ENCODE measurements at places on chromosomes 2 and 18.
A peak's percentile ranks its signal among the peaks of the same experiment; 100 is the strongest.

GRCh38 chr2:14720319-14720718 is 87.8 kb downstream of the LRATD1 start:
- DNase-seq: no peak

DNA sequence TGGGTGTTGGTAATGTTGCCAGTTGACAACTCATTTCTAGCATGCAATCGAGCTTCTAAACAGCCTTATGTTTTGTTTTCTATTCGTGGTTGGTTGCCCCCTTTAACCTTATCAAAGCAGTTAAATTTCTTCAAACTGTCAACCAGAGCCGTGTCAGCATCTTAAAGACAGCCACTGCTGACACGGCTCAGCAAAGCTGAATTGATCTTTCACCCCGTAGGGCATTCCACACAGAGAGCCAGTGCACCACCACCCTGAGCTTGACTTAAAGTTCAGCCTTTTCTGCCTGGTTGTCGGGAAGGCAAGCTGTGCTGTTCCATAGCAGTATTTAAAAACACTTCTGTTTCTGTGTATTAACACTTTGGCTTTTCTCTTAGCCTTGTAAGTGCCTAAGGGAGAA is 355.0 kb upstream of the CHST9 start:
- DNase-seq: no peak

- no peak for DNase-seq
Observed at GRCh38 chr18:59488899-59489298, 129.8 kb upstream of the LMAN1 start.

- DNase-seq: no peak
Observed at GRCh38 chr2:28681606-28682005, 70.0 kb upstream of the PPP1CB start.

- no peak for DNase-seq
Observed at GRCh38 chr18:31998880-31999412, 19.7 kb upstream of the RNF125 start.

GRCh38 chr2:149538138-149538833 is 49.3 kb downstream of the MMADHC start:
- no peak for DNase-seq

- peak; percentile 9 for DNase-seq
Observed at GRCh38 chr18:53698907-53699306, 525.6 kb downstream of the MBD2 start.
